NCI-H1092 (cell line): ENCODE measurements at places on chromosomes 13 and 19.

- no peak for DNase-seq
Observed at GRCh38 chr13:50589139-50589538, 254.4 kb downstream of the DLEU7 start.

DNA sequence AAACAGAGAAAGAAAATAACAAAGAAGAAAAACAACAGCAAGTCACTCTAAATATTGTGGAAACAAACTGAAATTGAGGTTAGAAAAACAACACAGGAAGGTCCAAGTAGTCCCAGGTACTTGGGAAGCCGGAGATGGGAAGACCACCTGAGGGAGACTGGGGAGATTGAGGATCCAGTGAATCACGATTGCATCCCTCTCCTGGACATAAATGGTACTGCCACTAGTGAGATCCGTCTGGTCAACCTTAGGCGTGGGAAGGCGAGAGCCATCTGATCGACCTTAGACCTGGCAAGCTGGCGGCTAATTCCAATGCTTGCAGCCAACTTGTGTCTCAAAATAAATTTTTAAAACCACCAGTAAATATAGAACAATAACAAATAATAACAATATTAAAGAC is 81.9 kb downstream of the ZNF726 start:
- DNase-seq: no peak

DNA sequence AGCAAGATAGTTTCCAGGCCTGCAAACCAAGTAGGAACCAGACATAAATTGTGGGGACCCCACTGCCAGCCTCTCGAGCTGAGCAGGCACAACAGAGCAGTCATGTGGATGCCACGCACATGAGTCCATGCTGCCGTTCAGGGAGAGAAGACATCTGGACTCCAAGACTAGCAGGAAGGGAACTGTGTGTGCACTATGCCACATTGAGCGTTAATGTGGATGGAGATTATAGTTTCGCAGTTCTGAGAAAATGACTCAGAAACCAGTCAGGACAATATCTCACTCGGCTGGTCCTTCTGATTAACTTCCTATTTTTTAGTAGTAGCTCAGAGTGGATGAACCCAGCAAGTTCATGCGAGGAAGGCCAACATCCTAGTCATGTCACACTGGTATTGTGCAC is 124.9 kb downstream of the CRYL1 start:
- no peak for DNase-seq

GRCh38 chr19:23905771-23906170 is 8.9 kb upstream of the ZNF726 start:
- no peak for DNase-seq

- DNase-seq: peak; percentile 6
Observed at GRCh38 chr13:41458187-41458760, 924 bp downstream of the RGCC start.

GRCh38 chr13:47901441-47901840 is 99.6 kb downstream of the SUCLA2 start:
- DNase-seq: no peak

DNA sequence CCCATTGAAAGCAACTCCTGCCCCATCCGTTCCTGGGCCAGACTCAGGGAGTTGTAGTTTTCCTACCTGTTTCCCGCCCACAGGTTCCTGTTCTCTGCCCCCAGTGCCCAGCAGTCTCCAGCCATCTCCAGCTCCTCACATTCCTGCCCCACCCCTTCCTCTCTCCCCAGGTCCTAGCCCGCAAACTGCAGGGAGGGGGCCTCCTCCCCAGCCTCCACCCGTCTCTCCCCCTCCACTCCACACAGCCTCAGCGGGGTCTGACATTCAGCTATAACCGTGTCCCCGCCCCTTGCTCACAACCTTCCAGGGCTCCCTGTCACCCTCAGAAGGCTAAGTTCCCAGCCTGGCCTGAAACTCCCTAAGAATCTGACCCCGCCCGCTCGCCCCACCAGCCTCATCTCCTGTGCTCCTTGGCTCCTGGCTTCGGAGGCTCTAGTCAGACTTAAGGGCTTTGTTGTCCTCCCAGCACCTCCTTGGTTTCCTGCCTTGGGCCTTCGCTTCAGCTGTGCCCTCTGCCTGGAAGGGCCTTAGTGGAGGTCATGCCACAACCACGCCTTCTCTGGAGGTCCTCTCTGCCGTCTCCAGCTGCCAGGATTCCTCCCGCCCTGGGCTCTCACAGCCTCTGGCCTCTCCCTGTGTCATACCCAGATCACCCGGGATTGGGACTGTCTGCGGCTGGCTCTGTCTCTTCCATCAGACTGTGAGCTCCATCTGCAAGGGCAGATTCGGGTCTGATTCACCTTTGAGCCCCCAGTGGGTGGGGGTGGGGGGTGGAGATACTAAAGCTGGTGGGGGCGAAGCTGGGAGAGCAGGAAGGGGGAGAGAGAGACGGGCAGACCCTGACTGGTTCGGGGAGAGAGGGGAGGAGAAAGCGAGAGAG is 5.1 kb upstream of the SPACA6 start:
- no peak for DNase-seq

- peak; percentile 54 for DNase-seq
Observed at GRCh38 chr19:41951686-41952172, 7.4 kb downstream of the RABAC1 start.

- peak; percentile 8 for DNase-seq
Observed at GRCh38 chr19:41264581-41265394, 616 bp downstream of the HNRNPUL1 start.
